NCI-H69 (cell line): ENCODE measurements at places on chromosomes 5 and 9.

DNA sequence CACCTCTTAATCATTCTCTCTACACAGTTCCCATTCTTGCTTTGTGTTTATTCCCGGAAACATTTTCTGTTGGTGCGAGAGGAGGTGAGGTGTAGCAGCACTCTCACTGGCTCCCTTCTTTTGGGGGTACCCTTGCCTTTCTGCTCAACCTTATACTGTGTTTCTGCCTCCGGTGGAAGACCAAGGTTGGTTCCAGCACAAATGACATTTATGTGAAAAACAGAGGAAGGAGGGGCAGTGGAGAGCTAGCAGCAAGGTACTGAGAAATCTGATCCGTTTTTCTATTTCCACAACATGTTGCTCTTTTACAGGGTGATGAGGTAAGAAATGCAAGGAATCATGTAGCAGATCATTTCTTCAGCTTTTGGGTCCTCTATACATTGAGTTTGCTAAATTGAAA is 648.0 kb upstream of the DMAC1 start:
- DNase-seq: peak; percentile 24

DNA sequence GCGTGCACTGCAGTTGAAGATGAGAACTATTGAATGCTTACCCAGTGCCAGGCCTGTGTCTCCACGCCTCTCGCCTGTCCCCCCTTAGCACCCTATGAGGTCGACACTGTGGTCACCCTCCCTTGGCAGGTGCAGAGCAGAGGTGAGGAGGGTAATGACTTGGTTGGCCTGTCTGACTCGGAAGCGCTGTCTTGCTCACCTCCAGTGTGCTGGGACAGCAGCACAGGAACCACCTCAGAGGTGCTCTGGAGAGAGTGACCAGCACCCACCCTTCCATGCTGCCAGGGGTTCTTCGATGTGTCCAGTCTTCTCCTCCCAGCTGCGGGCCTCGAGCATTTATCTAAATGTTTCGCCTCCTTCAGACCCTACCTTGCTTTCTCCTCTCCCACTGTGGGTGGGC is 178.3 kb upstream of the IRX2 start:
- DNase-seq: no peak

DNA sequence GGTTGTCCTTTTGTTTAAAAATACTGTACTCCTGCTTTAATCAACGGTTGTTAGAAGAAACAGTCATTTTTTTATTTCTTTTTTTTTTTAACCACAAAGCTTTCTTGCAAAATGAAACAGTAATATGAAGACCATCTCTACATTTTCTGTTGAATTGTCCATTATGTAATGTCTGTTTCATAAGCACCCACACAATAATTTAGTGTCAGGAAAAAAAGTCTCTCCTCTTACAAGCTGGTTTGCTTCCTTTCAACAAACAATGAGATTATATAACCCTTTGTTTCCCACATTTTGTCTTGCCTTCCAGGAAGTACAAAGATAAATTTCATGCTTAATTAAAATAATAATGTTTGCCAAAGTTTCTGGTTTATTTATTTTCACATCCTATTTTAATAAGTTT is 16.7 kb downstream of the CTNNAL1 start:
- peak; percentile 23 for DNase-seq

- DNase-seq: no peak
Measured at GRCh38 chr5:117144086-117144485, 569.5 kb upstream of the SEMA6A start.

- no peak for DNase-seq
Measured at GRCh38 chr5:137361280-137361679, 137.8 kb downstream of the SPOCK1 start.

DNA sequence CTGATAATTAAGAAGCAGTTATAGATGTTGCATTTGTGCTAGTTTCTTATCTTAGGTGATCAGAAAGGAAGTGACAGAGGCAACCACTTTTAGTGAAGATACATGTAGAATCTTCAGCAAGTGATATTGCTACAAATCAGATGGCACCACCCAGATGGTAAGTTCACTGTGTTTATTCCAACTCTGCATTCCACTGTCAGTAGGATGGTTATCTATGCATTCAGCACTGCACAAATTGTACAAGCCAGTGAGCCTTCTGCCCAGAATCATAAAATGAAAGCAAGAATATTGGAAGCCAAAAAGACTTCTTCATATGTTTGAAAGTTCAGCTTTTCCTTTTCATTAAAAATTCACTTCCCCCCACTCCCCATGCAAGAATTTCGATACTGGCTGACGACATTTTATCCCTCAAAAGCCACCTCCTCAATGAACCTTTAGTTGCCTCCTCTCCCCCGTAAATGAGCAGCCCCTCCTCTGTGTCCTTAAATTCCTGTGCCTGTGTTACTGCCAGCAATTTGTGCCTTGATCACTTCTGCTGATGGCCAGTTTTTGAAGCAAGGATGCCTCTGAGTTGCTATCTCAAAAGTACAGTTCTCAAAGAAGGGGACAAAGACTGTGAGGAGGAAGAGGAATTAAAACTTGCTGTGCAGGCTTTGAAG is 91.6 kb downstream of the ZSWIM6 start:
- DNase-seq: no peak

GRCh38 chr9:77952635-77953328 is 78.8 kb downstream of the GNAQ start:
- DNase-seq: peak; percentile 70

- no peak for DNase-seq
Measured at GRCh38 chr5:84549054-84549453, 164.4 kb upstream of the EDIL3 start.

DNA sequence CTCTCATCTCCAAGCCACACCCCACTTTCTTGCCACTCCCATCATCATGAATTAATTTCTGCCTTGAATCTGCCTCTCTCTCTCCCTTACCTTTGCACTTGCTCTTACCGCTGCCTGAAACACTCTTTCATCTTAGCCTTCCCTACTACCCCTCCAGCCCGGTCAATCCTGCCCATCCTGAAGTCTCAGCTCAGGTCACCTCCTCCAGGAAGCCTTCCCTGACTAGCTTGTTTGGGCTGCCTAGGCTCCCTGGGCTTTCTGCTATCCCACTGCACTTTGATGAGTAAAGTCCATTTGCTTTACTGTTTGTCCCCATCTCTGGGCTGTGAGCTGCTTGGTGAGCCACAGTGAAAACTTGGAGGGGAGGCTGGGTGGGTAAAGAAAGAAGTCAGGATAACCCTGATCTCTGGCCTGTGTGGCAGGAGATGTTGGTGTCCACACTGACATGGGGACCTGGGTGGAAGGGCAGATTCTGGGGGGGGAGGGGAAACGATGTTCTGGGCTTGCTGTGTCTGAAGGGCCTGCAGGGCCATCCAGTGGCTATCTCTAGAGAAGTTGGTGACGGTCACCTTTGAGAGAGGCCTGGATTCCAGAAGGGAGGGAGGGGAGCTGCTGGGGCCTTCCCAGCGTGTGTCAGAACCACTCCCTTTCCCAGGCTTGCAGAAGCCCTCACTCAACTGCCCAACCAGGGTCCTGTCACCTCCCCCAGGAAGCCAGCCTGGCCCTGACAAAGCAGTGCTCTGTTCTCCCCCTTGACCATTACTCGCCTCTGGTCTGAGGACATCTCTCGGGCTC is 75.0 kb upstream of the DAB2IP start:
- no peak for DNase-seq

DNA sequence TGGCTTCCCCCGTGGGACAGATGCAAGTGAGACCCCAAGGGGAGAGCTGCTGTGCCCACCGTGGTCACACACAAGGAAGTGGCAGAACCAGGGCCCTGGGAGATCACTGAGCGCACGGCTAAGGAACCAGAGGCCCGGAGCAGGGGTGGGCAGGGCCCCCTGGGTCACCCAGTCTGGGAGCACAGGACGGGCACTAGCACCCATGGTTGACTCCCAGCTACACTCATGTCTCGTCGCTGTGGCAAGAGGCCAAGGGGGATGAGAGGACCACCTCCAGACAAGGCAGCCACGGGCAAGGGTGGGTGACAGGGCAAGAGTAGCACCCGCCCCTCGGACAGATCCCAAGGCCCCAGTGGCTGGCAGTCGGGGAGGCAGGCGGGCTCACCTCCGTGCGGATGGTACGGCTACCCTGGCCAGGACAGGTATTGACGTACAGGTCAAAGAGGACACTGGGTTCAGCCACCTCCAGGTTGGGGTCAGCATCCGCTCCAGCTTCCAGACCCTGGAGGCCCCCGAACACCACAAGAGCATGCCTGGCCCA is 5.1 kb downstream of the ENDOG start:
- DNase-seq: no peak

DNA sequence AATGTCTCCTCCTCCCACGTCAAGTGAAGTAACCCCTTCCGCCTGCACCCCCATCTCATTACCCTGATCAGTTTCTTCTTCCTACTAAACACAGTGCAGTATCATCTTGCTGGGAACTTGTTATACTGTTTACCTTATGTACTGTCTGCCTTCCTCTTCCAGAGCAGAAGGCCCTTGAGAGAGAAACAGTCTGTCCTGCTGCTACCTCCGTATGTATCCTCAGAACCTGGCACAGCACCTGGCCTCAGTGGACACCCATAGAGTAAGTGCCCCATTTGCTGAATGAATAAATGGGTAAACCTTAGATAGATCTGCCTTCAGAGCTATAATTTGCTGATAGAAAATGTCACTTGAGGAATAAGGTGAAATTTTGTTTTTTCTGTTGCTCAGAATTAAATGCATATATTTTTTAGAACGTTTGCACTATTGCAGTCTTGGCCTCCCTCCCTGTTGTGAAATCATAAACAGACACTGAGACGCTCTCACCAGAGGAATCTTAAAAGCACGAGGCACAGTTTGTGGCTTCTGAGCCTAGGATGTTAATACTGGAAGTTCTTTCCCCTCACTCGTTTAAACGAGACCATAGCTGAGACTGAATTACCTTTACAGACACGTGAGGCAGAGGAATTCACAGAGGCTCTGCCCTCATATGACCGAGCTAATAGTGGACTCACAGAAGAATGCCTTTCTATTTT is 223.1 kb upstream of the DAP start:
- no peak for DNase-seq

DNA sequence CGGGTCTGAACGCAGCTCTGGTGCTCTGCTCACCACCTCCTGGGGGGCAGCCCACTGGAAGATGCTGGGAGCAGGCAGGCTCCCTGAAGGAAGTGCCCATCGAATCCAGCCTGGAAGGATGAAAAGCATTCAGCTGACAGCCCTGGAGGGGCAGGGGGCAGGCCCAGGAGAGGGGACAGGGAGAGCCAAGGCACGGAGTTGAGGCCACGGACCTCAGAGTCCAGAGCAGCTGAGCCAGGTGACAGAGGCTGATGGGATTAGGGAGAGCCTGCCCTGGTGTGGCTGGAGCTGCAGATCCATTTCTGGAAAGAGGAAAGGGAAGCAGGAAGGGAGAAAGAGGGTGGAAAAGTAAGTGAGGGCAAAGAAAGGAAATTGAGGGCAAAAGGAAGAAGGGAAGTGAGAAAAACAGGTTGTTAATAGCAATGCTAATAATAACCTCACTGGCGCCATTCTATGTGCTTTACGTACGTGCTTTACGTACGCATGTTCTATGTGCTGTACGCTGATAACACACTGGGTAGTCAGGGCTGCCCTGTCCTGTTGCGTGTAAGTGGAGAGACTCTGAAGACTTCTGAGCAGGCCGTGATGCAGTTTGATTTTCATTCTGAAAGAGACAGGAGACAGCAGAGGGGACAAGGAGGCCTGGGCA is 52.6 kb downstream of the LMX1B start:
- DNase-seq: no peak

- no peak for DNase-seq
Measured at GRCh38 chr9:87076825-87077224, 129.5 kb upstream of the GAS1 start.

GRCh38 chr5:67897431-67897830 is 318.1 kb upstream of the PIK3R1 start:
- DNase-seq: no peak

- DNase-seq: peak; percentile 37
Measured at GRCh38 chr5:96066386-96066719, 104.7 kb upstream of the ELL2 start.

DNA sequence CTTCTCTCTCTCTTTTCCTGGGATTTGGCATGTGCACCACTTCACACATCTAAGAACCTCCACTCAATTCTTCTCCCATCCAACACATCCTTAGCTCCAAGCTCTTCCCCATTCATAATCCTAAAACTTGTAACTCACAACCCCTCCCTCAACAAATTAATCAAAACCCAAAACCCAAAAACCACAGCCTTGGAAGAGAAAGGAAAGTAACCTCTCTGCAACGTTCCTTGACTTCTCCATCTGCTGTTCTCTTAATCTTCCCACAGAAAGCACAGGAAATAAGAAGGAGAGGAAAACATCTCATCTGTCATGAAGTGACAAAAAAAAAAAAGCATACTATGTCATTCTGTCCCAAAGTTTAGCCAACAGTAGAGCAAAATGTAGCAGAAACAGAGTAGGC is 66.2 kb downstream of the DRD1 start:
- DNase-seq: no peak

DNA sequence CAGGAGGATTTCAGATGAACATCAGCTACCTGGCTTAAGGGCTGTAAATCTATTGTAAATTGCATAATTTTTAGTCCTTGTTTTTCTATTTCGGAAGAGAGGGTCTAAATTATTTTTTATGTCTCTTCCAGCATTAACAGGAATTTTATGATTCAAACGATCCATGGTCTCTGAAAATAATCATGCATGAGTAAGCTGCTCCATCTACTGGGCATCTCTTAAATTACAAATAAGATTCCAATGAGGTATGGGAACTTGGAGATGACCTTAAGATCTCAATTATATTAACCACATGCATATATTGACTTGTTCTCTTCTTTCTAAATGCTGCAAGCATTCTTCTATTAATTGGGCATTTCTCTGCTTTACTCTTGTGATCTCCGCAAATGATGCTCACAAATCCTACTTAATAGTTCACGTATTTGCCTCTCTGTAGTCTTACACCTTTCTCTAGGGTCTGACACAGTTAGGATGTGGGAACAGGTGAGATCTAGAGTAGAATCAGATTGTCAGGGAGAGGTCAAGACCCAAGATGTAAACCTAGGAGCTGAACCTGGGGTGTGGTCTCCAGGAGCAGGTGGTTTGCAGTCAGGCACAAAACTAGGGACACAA is 86.9 kb downstream of the NUDT12 start:
- DNase-seq: peak; percentile 59

DNA sequence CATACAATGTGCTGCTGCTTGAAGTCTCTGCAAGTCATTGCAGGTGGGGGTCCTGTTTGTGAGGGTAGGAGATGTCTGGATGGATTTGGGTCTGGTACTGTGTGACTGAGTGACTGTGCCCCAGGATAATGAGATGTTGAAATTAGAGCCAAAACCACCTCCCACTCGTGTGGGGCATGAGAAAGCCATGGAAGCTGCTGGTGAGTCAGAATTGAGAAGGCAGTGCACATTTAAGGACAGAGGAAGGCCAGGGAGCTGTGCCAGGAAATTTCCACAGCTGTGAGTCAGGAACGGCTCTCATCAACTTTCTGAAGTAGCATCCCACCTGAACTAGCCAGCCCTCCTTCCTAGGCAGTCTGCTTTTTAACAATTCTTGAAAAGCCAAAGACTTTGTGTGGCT is 229.8 kb downstream of the DRD1 start:
- no peak for DNase-seq

- DNase-seq: peak; percentile 29
Measured at GRCh38 chr9:84937180-84937579, 267.7 kb downstream of the NTRK2 start.

DNA sequence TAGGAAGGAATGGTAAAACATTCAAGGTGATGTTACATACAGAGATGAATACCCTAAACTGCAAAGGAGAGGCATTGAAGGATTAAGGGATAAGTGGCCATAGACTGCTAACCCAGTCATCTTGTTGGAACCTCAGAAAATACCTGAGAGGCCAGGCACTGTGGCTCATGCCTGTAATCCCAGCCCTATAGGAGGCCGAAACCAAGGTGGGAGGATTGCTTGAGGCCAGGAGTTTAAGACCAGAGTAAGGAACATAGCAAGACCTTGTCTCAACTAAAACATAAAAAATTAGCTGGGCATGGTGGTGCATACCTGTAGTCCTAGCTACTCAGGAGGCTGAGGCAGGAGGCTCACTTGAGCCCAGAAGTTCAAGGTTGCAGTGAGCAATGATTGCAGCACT is 10.9 kb downstream of the ECM2 start:
- no peak for DNase-seq
